ENCODE measurements at places on chromosomes 11 and 22.

DNA sequence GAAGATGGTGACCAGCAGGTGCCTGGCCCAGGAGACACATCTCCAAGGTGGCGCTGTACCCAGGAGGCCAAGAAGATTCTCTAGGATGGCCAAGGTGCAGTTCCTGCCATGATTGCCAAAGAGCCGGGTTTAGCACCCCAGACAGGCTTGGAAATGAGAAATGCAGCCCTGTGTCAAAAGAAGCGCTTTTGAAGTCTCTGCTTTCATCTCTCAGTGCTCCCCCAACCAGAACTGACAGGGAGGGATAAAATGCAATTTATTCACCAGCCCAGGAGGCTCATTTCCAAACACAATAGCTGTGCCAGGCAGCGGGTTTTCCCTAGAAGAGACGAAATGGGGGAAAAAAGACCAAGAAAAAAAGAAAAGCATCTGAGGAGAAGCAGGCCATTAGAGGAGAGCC lies 195.9 kb upstream of the NCAM1 start:
- DNase-seq, result no peak

DNA sequence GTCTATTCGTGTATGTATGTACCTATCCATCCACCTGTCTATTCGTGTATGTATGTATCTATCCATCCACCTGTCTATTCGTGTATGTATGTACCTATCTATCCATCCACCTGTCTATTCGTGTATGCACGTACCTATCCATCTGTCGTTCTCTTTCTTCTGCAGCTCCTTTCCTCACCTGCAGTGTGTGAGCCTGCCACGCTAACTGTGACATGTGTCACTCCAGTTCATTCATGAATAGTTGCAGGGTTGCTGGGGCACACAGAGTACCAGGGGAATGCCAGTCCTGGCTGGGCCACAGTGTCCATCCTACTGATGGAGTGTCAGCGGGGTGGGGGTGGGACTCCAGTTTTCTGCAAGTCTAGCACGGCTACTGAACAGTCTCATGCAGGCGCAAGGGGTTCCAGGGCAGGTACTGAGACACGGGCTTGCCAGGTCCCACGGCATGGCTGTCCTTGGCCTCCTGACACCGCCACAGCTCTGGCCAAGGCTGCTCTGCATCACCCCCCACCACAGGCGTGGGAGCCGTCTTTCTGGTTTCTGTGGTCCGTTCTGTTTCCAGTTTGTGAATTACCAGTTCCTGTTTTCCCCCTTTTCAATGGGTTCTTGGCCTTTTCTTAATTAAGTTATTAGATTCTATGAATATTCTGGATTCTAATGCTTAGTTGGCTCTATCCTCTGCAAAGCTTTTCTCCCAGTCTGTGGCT lies 88.8 kb upstream of the CLDN5 start:
- DNase-seq, result no peak

GRCh38 chr11:71342951-71343827 lies 90.8 kb upstream of the SHANK2 start:
- peak; percentile 32 for DNase-seq

GRCh38 chr22:17858033-17858432 lies 83.8 kb upstream of the BID start:
- DNase-seq, result no peak

GRCh38 chr11:76026862-76027261 lies 179.4 kb downstream of the WNT11 start:
- no peak for DNase-seq

GRCh38 chr11:78127403-78127802 lies 12.0 kb downstream of the ALG8 start:
- DNase-seq, result no peak

DNA sequence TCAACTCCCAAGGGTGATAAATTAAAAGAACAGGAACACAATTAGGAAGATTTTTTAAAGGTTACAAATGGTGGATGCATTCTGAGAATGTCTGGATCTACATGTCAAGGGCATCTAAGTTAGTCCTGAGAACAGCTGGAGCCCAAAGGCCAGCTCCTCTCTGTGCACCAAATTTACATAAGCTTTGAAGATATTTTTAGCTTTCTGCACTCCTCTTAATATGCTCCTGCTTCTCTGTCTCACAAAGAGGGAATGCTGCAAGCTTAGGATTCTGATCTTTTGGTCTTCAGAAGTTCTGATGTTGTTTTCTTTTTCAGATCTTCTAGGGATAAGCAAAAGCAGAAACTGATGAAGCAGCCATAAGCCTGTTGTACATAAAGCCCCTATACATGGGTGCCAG lies 309.8 kb upstream of the NCAM1 start:
- no peak for DNase-seq

DNA sequence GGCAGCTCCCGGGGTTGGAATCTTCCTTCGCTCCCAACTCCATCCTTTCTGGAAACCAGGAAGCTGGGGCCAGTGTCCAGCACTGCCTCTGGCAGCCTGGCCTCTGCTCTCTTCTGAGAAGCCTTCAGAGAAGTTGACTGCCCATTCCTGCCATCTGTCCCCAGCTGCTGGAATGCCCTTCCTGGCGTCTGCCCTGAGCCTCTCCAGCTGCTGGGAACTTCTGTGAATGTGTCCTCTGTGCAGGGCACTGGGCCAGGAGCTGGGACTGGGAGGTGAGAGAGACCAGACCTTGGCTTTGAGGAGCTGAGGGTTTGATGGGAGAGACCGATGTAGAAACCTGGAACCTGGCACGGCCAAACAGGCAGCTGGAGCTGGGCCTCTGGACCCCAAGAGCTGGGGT lies 5.9 kb upstream of the SOX10 start:
- DNase-seq, result no peak

DNA sequence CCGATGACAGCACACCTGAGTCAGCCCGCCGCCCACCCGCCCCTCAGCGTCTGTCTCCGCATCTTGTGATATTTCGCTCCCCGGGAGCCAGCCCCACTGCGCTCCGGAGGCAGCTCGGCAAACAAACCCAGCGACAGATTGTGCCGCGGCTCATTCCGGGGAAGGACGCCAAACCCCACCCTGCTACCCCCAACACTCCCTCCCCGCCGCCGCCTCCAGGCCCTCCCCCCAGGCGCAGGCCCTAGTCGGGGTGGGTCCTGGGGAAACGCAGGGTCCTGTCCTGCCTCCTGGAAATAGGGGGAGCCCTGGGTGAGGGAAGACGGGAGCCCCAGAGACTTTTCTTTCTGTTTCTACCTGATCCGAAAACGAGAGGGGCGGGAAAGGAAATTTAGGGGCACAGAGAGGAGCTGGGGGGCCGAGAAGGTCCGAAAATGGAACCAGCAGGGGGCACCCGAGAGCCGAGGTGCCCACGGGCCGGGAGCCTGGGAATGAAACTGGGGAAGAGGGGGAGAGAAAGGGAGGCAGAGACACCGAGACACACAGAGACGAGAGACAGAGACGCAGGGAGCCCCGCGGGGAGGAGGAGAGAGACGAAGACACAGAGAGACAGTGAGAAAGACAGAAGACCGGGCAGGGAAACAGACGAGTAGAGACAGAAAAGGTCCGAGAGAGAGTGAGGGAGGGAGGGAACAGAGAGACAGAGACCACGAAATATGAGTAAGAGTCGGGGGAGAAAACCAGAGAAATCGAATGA lies 1.7 kb upstream of the RTN4RL2 start:
- peak; percentile 71 for DNase-seq

GRCh38 chr11:35144136-35144741 lies 5.3 kb downstream of the CD44 start:
- DNase-seq, result peak; percentile 81

GRCh38 chr22:32183625-32184024 lies 21.2 kb downstream of the RFPL2 start:
- no peak for DNase-seq

- peak; percentile 9 for DNase-seq
Observed at GRCh38 chr11:18491924-18492323, 34.8 kb downstream of the TSG101 start.

DNA sequence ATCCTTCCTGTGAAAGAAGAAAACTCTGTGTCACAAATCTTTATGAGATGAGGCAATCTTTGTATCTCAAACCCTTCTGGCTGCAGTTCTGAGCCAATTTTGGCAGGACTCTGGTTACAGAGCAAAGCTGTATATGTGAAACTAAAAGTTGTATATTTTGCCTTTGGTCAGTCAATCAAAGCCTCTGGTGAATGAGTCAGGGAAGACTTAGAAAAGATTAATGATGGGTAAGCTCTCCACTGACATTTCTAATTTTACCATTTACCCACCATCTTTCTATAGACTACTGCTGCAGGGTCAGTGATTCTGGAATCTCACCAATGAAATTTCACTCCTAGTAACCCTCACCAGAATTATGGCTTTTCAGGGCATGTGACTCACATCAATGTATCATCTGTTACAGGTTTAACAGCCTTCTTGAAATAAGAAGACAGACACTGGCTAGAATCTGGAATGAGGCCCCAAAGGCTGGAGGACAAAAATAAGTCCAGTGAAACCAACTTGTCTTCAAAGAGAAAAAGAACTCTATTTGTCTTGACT lies 43.3 kb downstream of the USP35 start:
- peak; percentile 63 for DNase-seq

DNA sequence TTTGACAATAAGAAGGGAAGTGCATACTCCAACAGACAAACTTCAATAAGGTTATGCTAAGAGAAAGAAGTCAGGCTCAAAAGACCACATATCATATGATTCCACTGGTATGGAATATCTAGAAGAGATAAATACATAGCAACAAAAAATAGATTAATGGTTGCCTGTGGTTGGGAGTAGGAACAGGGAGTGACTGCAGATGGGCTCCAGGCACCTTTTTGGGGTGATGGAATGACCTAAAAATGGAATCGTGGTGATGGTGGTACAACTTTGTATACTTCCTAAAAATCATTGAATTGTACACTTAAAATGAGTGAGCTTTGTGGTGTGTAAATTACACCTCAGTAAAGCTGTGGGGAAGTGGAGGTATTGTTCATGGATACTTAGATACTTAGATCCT lies 29.0 kb upstream of the RAG2 start:
- DNase-seq, result no peak

GRCh38 chr11:12503039-12503484 lies 125.7 kb downstream of the PARVA start:
- DNase-seq, result no peak

DNA sequence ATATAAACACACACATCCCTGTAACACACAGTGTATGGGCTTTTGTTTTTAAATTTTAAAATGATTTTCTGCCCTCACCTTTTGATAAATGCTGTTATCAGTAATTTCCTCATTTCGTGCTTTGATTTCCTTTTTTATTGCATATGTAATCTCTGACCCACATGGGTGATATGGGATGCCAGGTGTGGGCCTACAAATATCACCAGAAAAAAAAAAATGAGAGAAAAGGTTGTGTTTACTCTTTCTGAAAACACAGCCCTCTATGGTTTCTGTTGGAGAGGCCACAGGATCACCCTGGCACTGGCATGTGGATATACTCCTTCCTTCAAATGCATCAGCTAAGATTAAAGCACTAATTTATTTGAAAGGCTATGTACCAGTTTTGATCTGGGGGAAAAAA lies 17.0 kb downstream of the DRD2 start:
- DNase-seq, result no peak

DNA sequence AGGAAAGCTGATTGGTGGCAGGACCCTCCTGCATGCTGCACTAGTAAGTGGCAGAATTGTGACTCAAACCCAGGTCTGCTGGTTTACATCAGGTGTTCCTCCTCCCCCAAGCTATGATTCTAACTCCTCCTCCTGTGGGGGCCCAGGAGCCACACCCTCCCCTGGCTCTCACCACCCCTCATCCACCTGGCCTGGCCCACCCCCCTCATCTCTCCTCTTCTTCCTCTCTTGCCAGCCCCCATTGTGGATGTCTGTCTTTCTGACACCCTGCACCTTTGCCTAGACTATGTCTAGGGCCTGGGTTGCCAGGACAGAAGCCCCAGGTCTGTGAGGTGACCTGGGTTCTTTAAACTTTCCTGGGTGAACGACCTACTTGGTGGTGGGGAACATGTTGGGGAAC lies 59.9 kb downstream of the GRIK4 start:
- DNase-seq, result no peak

GRCh38 chr22:30561402-30562189 lies 12.9 kb downstream of the GAL3ST1 start:
- DNase-seq, result no peak

GRCh38 chr11:95361180-95361579 lies 130.2 kb upstream of the SESN3 start:
- no peak for DNase-seq

- no peak for DNase-seq
Observed at GRCh38 chr11:110467556-110467955, 37.8 kb downstream of the FDX1 start.
